ENCODE measurements at places on chromosomes 3 and 15.

GRCh38 chr3:194833114-194833910, 147.6 kb downstream of the FAM43A start:
- DNase-seq, result no peak

DNA sequence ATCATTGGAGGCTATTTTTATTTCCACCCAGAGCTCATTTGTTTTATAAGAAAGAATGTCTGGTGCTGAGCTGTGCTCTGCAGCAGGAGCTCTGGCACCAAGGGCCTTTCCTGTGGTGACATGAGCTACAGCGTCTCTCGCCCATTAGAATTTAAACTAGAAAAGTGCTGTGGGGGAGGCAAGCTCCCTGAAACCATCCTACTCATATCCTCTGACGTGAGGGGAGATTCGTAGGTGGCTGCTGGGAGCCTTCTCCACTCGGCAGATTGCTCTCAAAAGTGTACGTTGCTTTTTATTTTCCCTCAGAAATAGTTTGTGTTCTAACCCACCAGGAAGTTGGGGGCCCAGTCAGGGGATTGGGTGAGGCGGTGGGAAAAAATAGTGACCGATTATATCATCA, 76.3 kb upstream of the ARHGEF3 start:
- DNase-seq, result peak; percentile 30

- DNase-seq, result no peak
Measured at GRCh38 chr3:34351882-34352777, 553.7 kb downstream of the PDCD6IP start.

DNA sequence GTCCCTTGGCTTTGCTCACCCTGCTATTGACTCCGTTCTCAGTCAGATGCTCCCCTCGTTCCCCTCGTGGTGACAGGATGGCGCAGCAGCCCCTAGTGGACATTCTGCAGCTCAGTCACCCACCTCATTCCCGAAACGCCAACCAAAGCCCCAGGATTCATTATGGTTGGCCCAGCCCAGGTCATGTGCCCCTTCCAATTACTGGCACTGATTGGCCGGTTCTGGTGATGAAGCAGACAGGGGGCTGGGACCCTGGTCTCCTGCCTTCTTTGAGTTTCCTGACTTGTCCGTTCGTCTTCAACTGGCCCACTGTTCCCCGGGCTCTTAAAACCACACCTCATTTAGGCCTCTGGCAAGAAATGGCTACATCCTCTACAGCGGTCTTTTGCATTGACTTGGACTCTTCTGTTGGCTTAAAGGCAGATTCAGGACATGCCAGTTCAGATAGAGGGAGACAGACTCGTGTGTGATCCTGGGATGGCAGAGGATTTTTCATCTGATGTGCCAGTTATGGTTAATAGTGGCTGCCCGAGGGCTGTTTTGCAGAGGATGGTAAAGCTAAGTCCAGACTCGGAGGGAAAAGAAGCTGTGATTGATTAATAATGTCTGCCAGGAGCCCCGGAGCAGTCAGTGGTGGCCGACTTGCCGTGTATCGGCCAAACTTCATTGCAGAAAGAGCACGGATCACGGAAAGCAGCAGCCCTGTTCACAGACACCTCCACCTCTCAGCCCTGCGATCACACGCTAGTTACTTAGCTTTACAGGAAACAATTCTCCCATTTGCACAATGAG, 37.8 kb downstream of the LSM3 start:
- peak; percentile 55 for DNase-seq

DNA sequence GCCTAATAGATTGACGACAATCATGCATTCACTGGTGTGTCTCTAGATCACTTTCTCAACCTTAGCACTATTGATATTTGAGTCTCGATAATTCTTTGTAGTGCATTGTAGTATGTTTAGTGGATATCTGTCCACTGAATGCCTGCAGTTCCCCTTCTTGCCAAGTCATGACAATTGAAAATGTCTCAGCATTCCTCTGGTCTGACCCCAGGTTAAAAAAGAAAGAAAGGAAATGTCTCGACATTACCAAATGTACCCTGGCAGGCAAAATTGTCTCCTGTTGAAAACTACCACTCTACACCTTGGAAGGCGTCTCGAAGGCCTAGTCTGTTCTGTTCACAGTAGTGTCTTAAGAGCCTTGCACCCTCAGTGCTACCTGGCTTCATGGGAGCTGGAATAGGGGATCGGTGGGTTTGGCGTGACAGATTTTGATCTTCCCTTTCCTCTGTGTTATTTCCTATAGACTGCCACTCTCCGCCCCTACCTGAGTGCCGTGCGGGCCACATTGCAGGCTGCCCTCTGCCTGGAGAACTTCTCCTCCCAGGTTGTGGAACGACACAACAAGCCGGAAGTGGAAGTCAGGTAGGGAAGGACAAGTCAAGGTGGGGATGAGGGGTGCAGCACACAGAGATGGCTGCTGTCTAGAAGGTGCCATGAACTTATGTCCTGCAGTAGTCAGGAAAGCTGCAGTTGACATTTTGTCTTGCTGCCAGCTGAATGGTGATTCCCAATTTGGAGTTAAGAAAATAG, 4.5 kb downstream of the ARPC4 start:
- no peak for DNase-seq

DNA sequence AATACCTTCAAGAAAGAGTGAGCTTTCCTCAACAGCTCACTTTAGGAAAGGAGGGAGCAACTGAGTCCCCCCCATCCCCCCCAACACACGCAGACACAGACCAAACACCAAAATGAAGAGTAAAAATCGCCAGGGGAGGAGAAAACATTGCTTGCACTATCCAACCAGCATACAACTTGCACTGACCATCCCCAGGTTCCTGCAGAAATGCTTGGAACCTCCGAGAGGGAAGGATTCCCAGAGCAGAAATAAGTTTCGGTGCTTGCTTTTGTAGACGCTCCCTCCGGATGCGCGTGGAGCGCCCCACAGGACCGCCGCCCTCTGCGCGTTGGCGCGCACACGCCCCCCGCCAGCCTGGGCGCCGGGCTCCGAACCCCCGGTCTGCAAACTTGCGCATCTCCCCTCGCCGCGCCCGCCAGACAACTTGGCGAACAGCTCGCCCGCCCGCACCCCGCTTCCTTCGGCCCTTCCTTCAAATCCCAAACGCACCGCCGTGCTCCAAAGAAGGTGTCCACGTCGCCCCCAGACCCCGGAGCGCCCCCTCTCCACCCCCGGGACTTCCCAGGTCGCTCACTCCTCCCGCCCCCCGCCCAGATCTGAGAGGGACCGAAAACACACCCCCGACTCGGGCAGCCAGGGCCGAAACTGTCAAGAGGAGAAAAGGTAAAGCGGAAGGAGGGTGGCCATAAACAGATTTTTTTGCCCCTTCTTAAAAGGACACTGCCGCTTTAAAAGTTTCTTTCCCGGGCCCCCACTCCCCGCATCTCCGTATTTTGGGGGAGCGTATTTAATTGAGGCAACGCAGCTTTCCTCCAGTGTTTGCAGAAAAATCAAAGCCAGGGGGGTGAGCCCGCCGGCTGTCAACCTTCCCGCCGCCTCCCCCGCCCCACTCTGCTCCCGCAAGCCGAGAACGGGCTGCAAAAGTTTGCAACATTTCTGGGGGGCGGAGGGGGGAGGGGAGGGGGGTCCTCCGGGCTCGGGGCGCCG, 859 bp downstream of the RORA start:
- DNase-seq, result no peak

- no peak for DNase-seq
Measured at GRCh38 chr15:86555098-86555497, 475.4 kb downstream of the AGBL1 start.

- no peak for DNase-seq
Measured at GRCh38 chr15:63198371-63199250, 9.2 kb downstream of the RAB8B start.

- DNase-seq, result no peak
Measured at GRCh38 chr3:64244011-64244942, 19.0 kb upstream of the PRICKLE2 start.

DNA sequence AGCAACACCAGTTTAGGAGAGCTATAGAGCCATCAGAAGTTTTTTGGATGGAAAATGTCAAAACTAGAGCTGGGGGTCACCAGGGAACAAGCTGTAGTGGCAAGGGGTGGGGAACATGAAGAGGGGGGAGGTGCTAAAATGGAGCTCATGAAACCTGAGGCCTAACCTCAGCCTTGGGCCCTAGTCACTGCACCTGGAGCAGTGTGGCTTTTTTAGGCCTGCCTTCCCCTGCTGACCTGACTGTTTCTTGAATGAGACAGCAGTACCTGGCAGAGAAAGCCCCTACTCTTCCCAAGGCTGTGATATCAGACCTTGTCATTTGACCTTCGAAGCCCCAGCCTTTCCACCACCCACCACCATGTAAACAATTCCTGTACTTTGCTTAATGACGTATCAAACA, 383.5 kb downstream of the EPHB1 start:
- no peak for DNase-seq

GRCh38 chr3:181710345-181711291, 1.1 kb upstream of the SOX2 start:
- DNase-seq, result no peak

- no peak for DNase-seq
Measured at GRCh38 chr3:133152056-133152455, 113.9 kb downstream of the TMEM108 start.

- no peak for DNase-seq
Measured at GRCh38 chr3:125442506-125442905, 67.4 kb upstream of the ZNF148 start.

- DNase-seq, result no peak
Measured at GRCh38 chr3:15633159-15633558, 31.6 kb downstream of the BTD start.

GRCh38 chr3:156038869-156039268, 81.5 kb upstream of the KCNAB1 start:
- no peak for DNase-seq

- no peak for DNase-seq
Measured at GRCh38 chr15:98547275-98547674, 101.1 kb upstream of the IGF1R start.

DNA sequence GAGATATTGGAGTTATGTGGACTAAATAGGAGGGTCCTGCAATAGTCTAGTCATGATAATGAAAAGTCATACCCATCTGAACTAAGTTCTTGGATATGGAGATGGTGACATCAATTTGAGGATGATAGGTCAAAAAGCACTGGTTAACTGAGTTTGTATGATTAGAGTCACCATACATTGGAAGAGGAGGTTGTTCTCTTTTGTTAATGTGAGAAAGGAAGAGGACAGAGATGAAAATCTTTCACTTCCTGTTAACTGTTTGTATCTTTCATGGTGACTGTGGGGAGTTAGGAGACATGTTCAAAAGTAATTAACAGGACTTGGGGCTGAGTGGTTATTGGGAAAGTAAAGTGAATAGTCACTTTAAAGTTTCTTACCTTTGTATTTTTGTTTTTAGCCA, 11.1 kb downstream of the TMEM62 start:
- DNase-seq, result no peak

DNA sequence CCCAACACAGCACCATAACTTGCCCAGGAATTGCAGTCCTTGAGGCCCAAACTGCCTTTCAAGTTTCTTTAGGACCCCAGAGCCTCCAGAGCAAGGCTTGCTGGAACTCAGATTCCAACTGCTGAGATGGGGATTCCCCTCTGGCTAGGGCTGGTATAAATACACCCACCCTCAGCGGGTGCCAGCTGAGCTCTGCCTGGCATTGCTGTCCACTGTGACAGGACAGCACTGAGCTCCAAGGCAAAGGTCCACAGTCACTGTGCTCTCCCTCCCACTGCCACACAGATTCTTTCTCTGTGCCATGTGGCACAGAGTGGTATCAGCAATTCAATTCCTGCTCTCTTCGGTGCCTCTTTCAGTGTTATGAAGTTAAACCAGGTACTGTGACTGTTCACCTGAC, 304.2 kb upstream of the LMCD1 start:
- DNase-seq, result no peak

- no peak for DNase-seq
Measured at GRCh38 chr3:185813205-185813604, 11.6 kb downstream of the IGF2BP2 start.

GRCh38 chr3:37991109-37991508, 523 bp downstream of the VILL start:
- DNase-seq, result no peak

- no peak for DNase-seq
Measured at GRCh38 chr15:31133890-31134289, 32.4 kb upstream of the TRPM1 start.

- DNase-seq, result no peak
Measured at GRCh38 chr3:151268267-151269235, 9.8 kb downstream of the P2RY14 start.

DNA sequence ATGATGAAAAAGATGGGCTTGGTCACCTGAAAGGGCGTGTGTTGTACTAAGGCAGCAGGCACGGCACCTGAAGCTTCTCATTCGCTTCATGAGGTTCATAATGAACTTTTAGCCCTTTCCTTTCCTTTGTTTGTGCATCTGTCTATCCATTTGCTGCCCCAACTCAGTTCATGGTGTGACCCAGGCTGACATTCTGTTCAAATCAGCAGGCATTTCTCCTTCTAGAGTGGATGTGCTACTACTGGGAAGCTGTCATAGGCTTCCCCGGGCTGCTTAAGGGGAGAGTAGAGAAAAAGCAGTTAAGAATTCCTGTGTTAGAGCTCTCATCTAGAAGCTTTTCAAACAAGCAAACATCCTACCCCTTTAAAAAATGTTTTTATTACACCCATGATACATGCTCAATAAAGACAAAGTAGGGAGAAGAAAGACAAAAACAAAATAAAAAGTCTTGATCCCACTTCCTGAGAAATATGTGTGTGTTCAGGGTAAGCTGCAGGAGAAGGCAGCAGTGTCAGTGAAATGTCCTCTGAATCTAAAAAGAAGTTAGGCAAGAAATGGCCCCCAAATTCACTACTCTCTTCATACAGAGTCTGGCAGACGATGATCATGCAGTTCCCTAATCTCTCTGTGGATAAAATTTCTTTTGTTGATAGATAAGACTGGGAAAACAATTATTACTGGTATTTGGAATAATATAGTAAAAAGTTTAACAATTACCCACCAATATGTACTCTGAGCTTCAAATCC, 136.9 kb upstream of the PFN2 start:
- DNase-seq, result no peak

GRCh38 chr15:62241135-62241770, 76.2 kb upstream of the C2CD4B start:
- no peak for DNase-seq

DNA sequence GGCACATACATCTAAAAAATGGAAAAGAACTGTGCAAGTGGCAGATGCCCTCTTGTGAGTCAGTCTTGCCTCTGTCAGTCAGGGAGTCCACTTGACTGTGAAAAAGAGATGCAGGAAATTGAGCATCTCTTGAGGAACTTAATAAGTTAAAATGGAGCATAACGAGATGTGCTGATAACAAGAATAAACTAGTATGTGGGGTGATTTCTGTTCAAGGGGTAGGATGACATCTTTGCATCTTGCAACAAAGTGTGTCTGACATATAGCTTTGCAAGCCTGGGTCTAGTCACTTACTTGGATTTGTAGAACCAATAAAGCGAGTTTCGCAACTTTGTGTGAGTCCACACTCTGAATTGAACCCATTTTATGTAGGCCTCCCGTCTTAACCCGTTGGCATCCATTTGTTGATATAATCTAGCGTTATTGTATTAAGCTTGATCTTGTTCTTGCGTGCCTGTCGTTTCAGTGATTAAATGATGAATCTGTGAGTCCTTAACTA, 2.2 kb downstream of the USP3 start:
- no peak for DNase-seq

DNA sequence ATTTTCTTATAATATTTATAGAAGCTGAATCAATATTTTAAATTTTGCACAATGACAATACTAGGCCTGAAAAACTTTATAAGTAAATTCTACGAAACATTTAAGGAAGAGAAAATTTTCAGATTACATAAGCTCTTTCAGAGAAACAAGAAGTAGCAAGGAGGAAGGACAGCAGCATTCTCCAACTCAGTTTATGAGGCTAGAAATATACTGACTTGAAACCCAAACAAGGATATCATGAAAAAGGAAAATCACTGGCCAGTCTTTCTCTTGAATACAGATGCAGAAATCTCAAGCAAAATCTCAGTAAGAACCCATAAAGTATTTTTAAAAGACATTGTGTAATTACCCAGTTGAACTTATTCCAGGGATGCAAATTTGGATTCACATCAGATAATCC, 121.3 kb downstream of the STAC start:
- no peak for DNase-seq

All from activated CD4-positive, alpha-beta T cell treated with anti-CD3 and anti-CD28 coated beads, Interleukin-2, amount 50 U/mL, for 1 hour (primary cell).